ENCODE measurements at places on chromosomes 16 and 17. TPM values are rescaled to one million over a fixed set of nuclear protein-coding genes. Genes with fewer than 3 reads are reported as not detected.

FOXF1 gene
- not detected for total RNA-seq

TMEM219 gene
- 105 TPM for total RNA-seq

WFIKKN1 gene
- total RNA-seq, result 0.06 TPM

CACNA1G gene
- total RNA-seq, result 2.1 TPM

TP53TG3B gene
- total RNA-seq, result not detected

ITGAD gene
- not detected for total RNA-seq

CPNE7 gene
- total RNA-seq, result 1.8 TPM

ABCC12 gene
- 0.12 TPM for total RNA-seq

WNT3 gene
- 0.56 TPM for total RNA-seq

OTOA gene
- total RNA-seq, result not detected

MPRIP gene
- 101 TPM for total RNA-seq

KRT33A gene
- total RNA-seq, result not detected

EPN3 gene
- not detected for total RNA-seq

TMC7 gene
- 0.06 TPM for total RNA-seq

CES5A gene
- not detected for total RNA-seq

LYRM9 gene
- total RNA-seq, result 26.4 TPM

SCN4A gene
- not detected for total RNA-seq

KRTAP3-2 gene
- total RNA-seq, result not detected

ATF7IP2 gene
- 1.4 TPM for total RNA-seq

MYLK3 gene
- total RNA-seq, result not detected

TOX3 gene
- not detected for total RNA-seq

NPIPA8 gene
- 32.2 TPM for total RNA-seq

ST6GALNAC2 gene
- not detected for total RNA-seq

OR3A3 gene
- not detected for total RNA-seq

TMEM235 gene
- total RNA-seq, result not detected

PRSS21 gene
- total RNA-seq, result 1.00 TPM

NDRG4 gene
- total RNA-seq, result 4.8 TPM

CACNG3 gene
- not detected for total RNA-seq

MMP15 gene
- 4.0 TPM for total RNA-seq

SHISA9 gene
- not detected for total RNA-seq

DDX28 gene
- 5.8 TPM for total RNA-seq

GOSR1 gene
- 36.3 TPM for total RNA-seq

PNMT gene
- total RNA-seq, result not detected

PRDM7 gene
- not detected for total RNA-seq

DGKE gene
- 1.5 TPM for total RNA-seq

CRAMP1 gene
- 8.2 TPM for total RNA-seq

CDH8 gene
- not detected for total RNA-seq

HBA1 gene
- total RNA-seq, result 11.8 TPM

ACSM2A gene
- not detected for total RNA-seq

CCDC92B gene
- not detected for total RNA-seq

CDH3 gene
- not detected for total RNA-seq

TNK1 gene
- total RNA-seq, result 0.05 TPM

TP53TG3 gene
- total RNA-seq, result not detected

RASL10B gene
- total RNA-seq, result 2.4 TPM

DPEP2 gene
- not detected for total RNA-seq

PRCD gene
- 5.7 TPM for total RNA-seq

PYDC1 gene
- total RNA-seq, result not detected

BCL6B gene
- total RNA-seq, result 2.6 TPM
